RWPE2 (cell line): ENCODE measurements at places on chromosomes 6 and 20.

- peak; percentile 48 for DNase-seq
These were observed 60.2 kb downstream of the TCP11 start for GRCh38 chr6:35080821-35081425.

DNA sequence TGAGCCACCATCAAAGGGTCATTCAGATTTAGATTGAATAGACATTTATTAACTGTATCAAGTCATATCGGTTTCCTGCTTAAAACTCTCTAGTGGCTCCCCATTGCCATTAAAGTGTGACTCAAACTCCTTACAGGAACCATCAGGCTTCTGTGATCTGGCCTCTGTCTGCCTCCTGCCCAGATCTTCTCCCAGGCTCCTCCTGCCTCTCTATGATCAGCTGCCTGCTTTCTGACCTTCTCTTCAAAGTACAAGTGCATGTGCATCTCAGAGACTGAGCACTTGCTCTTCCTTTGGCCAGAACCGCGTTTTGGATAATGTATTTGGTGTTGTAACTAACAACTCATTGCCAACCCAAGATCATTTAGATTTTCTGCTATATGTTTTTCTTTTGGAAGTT is 52.7 kb downstream of the IL20RA start:
- DNase-seq, result no peak

DNA sequence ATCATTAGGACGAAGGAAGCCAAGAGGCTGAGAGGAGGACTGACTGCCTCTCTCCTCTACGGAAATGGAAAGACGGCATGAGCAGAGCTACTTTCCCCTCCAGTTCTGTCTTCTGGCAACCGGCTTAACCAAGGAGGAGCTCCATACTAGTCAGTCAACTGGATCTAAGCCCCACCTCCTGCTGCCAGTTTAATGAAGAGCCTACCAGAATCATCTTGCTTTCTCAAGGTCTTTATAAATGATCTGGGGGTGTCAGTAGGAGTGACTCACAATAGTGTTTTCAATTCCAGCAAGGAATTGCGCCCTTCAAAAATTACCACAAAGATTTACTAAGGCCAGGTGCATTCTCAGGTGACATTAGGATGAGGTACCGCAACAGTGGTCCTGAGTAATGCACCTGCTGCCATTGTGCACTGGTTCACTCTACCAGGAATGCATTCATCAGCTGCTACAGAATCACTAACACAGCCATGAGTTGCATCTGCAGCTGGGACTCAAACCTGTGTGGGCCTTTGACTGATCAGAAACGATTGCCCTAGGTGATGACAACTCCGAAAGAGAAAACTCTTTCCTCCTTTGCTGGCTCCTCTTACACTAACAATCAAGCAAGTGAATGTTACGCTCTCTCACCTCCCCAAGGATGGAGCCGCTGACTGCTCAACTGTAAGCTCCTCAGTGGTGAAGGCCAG is 2.8 kb downstream of the UQCC2 start:
- DNase-seq, result no peak

DNA sequence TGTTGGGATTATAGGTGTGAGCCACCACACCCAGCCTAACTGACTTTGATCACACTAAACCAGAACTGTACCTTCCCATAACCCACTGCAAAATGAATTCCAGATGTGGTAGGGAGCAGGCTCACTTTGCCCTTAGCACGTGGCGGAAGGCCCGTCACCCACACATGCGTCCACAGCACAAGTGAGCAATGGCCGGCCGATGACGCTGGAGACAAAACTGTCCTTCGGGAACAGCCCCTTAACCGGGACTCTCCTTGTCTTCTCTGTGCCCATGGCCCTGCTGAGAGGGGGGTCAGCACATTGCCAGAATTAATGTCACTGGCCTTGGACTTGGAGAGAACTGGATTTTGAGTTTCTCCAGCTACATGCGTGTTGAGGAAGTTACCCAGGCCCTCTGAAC is 107.2 kb downstream of the TOX2 start:
- peak; percentile 74 for DNase-seq

DNA sequence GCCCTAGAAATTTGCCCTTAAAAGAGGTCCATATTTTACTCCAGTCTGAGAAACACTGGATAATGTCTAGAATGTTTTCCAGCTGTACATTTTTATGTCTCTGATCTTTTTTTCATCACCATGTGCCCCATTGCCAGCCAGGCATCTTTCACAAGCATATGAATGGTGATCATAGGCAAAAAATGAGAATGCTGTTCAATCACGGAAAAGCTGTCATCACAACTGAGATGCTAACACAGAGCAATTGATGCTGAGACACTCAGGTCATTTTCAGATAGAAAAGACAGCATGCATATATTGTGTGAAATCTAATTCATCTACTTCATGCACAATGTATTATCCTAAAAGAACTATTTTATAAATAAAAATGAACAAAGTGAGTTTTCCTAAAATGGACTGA is 41.6 kb downstream of the CGA start:
- no peak for DNase-seq

DNA sequence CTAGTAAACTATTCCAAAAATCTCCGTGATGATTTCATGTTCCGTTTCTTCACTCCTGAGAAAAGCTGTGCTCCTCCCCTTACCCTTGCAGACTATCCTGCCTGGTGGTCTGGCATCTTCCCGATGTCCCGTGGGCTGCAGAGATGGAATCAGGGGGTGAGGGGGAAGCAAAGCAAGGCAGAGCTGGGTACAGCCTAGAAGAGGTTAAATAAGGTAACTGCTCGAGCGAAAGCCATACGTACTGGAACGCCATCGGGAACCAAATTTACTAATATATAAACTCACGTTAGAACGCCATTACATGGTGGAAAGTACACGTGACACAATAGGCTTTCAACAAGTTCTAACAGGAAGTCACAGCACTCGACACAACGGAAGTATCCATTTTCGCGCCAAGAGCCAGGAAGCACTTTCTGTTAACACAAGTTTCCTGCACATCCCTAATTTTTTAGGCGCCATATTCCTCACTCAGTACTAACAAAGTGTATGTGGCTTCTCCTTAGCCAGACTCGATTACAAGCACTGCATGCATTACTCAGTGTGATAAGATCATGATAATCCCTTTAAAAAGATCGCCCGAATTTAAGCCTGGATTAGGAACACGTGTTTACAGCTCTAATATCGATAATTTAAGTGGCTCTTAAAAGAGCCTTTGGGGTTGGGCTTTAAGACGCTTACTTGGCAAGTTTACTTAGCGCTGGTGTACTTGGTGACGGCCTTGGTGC is 101.6 kb upstream of the PRSS16 start:
- no peak for DNase-seq
